ENCODE measurements at places on chromosomes 13 and 19.

- DNase-seq, result no peak
Observed at GRCh38 chr19:13072188-13072908, 30.3 kb downstream of the LYL1 start.

GRCh38 chr19:35231956-35232645 lies 3.6 kb upstream of the FAM187B start:
- no peak for DNase-seq

DNA sequence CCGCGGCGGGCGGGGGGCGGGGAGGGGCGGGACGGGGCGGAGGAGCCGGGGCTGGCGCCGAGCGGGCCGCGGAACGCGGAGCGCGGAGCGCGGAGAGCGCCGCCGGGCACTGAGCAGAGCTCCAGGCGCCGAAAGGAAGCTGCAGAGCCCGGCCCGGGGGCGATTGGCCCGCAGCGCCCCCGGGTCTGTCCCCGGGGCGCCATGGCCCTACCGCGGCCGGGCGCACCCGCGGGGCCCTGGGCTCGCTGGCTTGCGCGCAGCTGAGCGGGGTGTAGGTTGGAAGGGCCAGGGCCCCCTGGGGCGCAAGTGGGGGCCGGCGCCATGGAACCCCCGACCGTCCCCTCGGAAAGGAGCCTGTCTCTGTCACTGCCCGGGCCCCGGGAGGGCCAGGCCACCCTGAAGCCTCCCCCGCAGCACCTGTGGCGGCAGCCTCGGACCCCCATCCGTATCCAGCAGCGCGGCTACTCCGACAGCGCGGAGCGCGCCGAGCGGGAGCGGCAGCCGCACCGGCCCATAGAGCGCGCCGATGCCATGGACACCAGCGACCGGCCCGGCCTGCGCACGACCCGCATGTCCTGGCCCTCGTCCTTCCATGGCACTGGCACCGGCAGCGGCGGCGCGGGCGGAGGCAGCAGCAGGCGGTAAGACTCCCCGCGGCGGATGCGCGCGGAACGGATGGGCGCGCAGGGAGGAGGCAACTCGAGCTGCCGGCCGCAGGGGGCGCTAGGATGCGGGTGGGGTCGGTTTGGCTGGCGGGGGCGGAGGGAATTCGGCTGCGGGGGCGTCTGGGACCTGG lies at the start of gene PDE4A:
PDE4A (plus strand) TSS at position 95 of the 796 bp plus-strand sequence; CDS start at position 322, 227 bp downstream.
- DNase-seq, result no peak

DNA sequence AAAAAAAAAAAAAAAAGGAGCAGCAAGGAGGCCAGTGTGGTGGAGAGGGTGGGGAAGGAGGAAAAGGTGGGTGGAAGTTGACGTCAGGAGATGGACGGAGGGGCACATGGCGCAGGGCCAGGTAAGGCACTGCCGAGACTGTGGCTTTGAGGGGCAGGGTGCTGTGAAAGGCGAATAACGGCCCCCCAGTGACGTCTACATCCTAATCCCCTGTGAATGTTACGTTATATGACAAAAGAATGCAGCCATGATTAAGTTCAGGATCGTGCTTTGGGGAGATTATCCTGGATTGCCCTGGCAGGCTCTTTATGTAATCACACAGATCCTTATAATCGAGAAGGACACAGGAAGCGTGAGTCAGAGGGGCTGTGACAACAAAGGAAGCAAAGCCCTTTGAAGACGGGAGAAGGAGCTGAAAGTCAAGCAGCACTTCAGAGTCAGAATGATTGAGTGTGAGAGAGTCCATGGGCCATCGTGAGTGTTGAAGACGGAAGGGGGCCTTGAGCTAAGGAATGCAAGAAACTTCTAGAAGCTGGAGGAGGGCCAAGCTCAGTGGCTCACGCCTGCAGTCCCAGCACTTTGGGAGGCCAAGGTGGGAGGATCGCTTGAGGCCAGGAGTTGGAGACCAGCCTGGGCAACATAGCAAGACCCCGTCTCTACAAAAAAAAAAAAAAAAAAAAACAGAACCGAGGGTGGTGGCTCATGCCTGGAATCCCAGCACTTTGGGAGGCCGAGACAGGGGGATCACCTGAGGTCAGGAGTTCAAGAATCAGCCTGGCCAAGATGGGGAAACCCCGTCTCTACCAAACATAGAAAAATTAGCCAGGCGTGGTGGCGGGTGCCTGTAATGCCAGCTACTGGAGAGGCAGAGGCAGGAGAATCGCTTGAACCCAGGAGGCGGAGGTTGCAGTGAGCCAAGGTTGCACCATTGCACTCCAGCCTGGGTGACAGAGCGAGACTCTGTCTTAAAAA lies 13.8 kb upstream of the CEACAM16 start:
- peak; percentile 46 for DNase-seq

- no peak for DNase-seq
Observed at GRCh38 chr13:99955747-99956472, 15.7 kb downstream of the ZIC5 start.

- DNase-seq, result no peak
Observed at GRCh38 chr19:7685546-7686445, 5.2 kb downstream of the TRAPPC5 start.

GRCh38 chr13:30837227-30838159 lies 68.6 kb upstream of the MEDAG start:
- DNase-seq, result no peak

- DNase-seq, result no peak
Observed at GRCh38 chr13:65724226-65724625, 1505.9 kb downstream of the PCDH9 start.

DNA sequence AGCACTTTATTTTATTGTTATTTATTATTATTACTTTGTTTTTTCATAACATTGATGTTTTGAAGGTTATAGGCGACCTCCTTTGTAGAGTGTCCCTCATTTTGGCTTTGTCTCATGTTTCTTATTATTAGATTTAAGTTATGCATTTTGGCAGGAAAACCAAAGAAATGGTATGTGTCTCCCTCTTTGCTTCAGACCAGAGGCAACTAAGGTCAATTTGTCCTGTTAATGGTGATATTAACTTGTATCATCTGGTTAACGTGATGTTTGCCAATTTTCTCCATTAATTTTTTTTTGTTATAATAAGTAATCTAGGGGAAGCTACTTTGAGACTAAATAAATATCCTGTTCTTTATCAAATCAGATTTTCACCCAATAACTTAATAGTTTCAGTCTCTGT lies 3.8 kb upstream of the TMEM91 start:
- no peak for DNase-seq

DNA sequence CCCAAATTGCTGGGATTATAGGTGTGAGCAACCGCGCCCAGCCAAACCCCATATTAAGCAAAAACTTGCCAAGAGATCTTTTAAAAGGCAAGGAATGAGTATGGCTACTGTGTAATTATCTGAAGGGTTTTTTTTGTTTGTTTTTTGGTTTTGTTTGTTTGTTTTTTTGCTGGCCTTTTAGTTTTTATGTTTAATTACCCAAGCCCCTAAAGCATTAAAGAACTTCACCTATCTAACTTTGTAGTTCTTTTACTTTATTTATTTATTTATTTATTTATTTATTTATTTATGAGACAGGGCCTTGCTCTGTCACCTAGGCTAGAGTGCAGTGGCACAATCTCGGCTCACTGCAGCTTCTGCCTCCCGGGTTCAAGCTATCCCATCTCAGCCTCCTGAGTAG lies 40.3 kb upstream of the GARRE1 start:
- DNase-seq, result no peak

DNA sequence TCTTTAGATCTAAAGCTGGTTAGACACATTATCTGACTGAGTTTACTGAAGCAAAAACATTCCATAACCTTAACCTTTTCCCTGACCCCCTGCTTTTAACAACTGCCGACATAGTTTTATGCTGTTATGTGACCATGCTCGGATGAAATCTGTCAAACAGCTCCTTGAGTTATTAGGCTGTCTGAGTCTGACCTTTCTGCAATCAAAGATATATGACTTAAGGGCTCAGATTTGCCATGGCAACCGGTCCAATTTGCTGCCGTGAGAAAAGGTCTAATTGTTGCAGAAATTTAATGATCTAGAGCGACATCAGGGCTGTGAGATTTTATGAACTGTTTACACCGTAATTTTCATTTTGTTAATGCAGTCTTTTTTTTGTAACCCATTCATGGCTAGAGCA lies 61.8 kb downstream of the URI1 start:
- no peak for DNase-seq

- no peak for DNase-seq
Observed at GRCh38 chr13:108176685-108177274, 38.6 kb downstream of the LIG4 start.

DNA sequence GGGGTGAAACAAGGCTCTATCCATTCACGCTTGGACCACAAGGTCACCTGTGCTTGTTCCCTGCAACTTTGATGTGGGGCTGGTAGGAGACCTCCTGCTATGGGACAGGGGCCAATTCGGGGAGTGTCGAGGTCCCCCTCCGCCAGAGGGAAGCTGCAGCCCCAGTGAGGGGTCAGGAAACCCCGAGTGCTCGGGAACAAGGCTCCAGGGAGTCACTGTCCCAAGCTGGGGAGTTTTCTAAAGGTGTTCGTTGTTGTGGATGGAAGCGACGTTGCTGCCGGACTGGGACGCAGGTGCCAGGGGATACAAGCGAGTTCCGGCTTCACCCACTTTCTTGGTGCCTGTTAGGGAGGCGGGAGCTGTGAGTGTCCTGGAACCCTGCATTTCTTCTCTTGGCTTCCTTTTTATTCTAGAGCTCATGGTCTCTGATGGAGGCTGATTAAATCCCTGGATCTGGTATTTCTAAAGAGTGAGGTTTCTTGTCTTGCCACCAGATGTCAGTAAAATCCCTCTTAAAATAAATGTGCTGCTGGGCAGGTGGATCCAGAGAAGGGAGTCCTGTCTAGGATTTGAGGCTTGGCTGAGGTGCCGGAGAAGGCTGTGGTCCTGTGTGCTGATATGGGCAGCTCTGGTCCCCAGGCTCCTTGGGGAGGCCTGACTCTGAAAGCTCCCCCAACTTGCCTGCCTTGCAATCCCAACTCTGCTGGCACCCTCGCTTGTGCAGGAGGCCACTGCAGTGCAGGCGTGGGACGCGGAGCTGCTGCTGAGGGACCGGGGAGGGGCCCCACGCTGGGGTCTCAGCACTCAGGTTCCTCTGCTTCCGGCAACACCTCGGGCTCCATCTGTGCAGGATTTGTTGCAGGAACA lies 153.9 kb downstream of the TEX29 start:
- DNase-seq, result peak; percentile 7

- no peak for DNase-seq
Observed at GRCh38 chr13:43776006-43776405, 10.8 kb downstream of the ENOX1 start.

GRCh38 chr13:42071672-42072419 lies 23.4 kb downstream of the DGKH start:
- DNase-seq, result no peak

DNA sequence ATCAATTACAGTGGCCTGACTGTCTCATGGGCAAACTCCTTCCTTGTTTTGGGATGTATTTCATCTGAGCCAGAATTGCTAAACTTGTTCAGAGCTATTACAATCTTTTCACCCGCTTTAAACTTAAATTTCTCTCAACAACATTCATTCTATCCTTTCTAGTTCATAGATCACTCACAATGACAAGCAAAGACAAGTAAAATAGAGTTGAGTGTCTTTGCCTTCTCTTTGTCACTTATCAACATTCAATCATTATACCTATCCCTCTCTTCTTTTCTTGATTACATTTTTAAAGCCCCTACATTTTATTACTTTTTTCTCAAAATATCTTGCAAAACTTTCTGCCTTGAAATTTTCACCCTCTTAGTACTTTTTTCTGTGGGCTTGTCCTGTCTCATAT lies 1113.1 kb downstream of the PCDH17 start:
- no peak for DNase-seq

GRCh38 chr19:6047256-6047655 lies 63.0 kb downstream of the RFX2 start:
- DNase-seq, result no peak

- no peak for DNase-seq
Observed at GRCh38 chr13:112972867-112973576, 4.0 kb downstream of the MCF2L start.

DNA sequence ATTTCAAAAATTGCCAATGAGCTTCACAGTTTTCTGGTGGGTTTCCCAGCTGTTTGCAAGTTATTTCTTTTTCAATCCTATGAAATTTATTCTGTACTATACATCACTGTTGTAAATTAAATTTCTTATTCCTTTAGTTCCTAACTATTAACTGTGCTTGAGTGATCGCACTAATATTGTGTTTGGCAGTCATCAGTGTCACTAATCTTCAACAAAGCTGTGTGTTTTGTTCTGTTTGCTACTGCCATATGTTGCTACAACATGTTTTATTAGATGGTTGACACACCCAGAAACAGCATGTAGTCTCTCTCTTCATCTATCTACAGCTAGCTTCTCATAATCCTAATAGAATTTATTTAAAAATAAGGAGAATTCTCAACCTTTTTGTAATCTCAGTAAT lies 453.6 kb upstream of the PRR20A start:
- no peak for DNase-seq

DNA sequence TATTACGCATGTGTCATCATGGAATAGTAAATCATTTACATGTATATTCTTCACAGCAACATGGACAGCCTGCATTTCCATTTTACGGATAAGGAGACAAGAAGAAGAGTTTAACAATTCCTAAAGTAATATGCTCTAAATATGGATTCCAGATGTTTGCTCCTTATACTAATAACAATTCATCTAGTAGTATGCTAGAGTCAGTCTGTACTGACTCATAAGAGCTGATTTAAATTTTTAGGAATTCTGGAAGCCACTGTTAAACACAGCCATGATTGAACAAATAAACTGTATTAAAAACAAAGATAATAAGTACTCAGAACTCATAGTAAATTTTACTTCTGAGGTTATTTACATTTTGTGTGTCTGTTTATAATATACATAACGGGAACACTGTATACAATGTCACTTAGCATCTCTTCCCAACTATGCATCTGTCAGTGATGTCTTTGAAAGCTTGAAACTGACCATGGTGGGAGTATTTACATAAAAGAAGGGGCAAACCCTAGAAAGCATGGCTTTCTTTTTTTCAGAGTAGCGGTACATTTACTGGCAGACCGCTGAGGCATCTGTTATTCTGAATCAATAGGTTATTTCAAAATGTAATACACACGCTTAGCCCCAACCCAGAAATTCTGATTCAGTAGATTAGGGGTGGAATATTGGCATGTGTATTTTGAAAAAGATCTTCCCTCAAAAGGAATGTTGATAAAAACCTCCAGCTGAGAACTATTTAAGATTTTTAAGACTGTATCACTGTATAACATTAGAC lies 12.9 kb downstream of the ZC3H13 start:
- no peak for DNase-seq

- no peak for DNase-seq
Observed at GRCh38 chr19:2276429-2276986, 5.5 kb downstream of the PEAK3 start.

- peak; percentile 52 for DNase-seq
Observed at GRCh38 chr19:15330801-15331418, 1.4 kb downstream of the BRD4 start.

DNA sequence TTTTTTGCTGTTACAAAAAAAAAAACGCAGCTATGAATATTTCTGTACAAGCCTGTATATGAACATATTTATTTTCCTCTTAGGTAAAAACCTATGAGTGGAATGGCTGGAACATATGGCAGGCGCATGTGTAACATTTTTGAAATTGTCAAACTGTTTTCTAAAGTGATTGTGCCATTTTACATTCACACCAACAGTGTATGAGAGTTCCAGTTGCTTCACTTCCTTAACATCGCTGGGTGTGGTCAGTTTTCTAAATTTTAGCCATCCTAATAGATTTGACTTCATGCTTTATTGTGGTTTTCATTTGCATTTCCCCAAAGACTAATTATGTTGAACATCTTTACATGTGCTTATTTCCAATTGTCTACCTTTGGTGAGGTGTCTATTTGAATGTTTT lies 306.8 kb downstream of the KCNRG start:
- no peak for DNase-seq

GRCh38 chr19:48856921-48857320 lies 11.5 kb downstream of the PLEKHA4 start:
- DNase-seq, result no peak

Measured in AG04449 (cell line).